ENCODE measurements at places on chromosomes 11 and 22.

GRCh38 chr11:69157156-69157821 is 1.6 kb downstream of the SMIM38 start:
- DNase-seq: peak; percentile 59

- no peak for DNase-seq
Observed at GRCh38 chr11:11584937-11585336, 36.9 kb downstream of the GALNT18 start.

DNA sequence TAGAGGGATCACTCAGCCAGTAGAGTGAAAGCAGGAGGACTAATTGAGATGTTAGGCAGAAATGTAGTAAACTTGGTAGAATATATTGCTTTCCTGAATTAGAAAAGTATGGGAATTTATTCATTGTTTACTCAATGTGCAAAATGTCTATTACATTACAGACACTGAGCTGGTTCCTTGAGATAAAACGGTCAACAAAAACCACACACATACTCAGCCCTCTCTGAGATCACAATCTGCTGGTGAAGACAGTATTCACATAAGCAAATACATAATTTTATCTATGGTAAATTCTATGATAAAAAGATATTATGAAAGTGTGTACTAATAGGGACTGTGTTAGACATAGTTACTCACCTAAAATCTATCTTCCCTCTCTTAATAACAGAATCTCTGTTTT is 833.5 kb downstream of the KCNA4 start:
- no peak for DNase-seq

GRCh38 chr11:110896358-110896757 is 184.1 kb upstream of the ARHGAP20 start:
- no peak for DNase-seq

GRCh38 chr11:15289723-15290122 is 175.0 kb downstream of the INSC start:
- peak; percentile 58 for DNase-seq

- no peak for DNase-seq
Observed at GRCh38 chr11:92154611-92155010, 70.0 kb upstream of the FAT3 start.

Data from NCI-H748 treated with DMSO at 0.1 percent for 48 hours (cell line).